Activated CD4-positive, alpha-beta T cell treated with anti-CD3 and anti-CD28 coated beads, Interleukin-10, Interleukin-2, amounts not matched to agents 100 ng/mL and 50 ng/mL, durations not matched to agents 16 hours and 8 hours (primary cell): ENCODE measurements at places on chromosomes 1 and 21.

- DNase-seq, result no peak
These were observed 96.8 kb downstream of the NRIP1 start for GRCh38 chr21:14968029-14968428.

DNA sequence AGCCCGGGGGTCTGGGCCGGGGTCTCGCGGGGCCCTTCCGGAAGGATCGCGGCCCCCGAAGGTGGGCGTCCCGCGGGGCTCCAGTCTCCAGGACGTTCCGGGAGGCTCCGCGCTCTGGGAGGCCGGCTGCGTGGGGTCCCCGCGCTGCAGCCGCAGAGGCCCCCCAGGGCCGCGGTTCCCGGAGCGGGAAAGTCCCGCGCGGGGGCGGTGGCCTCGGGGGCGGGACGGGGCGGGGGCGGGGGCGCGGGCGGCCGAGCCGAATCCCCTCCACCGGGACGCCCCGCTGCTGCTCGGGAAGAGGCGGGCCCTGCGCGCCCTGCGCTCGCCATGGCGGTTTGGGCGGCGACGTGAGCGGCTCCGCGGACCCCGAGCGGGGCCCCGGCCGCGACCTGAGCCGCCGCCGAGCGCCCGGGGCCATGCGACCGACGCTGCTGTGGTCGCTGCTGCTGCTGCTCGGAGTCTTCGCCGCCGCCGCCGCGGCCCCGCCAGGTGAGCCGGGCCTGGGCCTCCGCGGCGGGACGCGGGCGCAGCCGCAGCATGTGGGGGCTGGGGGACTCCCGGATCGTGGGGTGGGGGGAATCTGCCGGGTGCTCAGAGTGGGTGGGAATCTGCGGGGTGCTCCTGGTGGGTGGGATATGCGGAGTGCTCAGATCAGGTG, at the start of gene IFNGR2:
TSS of gene IFNGR2 (plus strand) at position 286 of the 658 bp plus-strand sequence. CDS start at position 417, 131 bp downstream.
- peak; percentile 18 for DNase-seq

DNA sequence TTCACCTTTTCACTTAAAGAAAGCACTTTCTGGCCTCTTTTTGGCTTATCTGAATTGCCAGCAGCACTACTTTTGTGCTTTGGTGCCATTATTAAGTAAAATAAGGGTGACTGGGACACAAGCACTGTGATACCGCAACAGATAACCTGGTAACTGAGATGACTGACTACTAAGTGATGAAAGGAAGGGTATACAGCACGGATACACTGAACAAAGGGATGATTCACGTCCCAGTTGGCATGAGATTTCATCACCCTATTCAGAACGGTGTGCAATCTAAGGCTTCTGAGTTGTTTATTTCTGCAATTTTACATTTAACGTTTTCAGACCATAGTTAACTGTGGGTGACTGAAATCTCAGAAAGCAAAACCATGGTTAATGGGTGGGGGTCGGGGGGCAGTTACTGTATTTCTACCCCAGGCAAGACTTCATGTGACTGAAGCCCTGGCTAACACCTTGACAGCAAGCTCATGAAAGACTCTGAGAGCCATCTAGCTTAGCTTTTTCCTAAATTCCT, 102.8 kb downstream of the CLIC6 start:
- DNase-seq, result no peak

GRCh38 chr1:242523719-242524570, 552 bp downstream of the PLD5 start:
- peak; percentile 2 for DNase-seq

GRCh38 chr1:192453360-192453992, 122.1 kb upstream of the RGS1 start:
- DNase-seq, result no peak

- DNase-seq, result no peak
These were observed 35.9 kb downstream of the ST3GAL3 start for GRCh38 chr1:43743206-43743605.

DNA sequence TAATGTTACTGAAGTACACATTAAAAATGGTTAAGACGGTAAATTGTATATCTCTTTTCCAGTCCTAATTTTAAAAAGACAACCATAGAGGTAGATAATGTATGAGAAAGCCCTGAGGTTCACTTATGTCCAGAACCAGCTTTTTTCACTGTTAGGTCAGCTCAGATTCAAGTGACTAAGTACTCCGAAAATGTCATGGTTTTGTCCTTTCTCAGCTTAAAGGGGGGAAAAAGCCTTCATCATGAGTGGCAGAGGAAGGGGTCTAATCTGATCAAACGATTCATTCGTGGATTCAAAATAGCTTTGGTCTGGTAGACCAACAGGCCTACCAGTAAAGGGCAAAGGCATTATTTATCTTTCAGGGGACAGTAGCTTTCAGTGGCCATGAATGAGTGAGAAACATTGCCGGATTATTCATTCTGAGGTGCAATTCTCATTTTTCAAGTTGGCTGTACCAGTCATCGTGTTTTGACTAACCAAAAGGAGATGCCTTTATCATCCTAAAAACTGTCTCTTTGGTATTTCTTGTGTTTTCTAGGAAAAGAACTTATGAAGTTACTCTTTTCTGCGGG, 208.4 kb downstream of the HHIPL2 start:
- no peak for DNase-seq

- DNase-seq, result peak; percentile 60
These were observed 44.9 kb downstream of the MAP3K21 start for GRCh38 chr1:233372218-233373120.

GRCh38 chr21:27339902-27340301, 373.0 kb upstream of the ADAMTS5 start:
- DNase-seq, result no peak

DNA sequence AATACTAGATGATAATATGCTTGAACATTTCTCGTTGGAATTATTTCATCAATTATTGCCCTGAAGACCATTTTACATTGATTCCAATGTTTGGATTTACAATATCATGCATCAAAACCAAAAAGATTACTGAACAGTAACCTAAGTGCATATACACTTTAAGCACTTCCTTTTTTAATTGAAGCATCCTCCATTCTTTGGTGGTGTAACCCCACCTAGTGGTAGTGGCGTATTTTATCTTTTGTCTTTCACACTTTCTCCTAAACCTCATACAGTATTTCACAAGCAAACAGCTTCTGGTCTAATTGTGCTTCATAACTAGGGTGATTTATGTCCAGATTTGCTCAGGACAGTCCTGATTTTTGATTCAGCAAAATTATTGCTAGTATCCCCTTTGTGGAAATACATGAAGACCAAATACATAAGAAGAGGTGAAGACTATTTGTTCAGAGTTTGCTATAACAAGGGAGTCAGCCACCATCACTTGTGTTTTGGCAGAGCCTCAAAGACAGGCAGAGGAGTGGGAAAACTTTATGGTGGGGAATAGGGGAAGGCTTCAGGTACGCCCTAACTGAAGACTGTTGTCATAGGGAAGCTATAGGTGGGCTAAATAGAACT, 3.4 kb upstream of the NVL start:
- DNase-seq, result peak; percentile 74

GRCh38 chr1:224815647-224816046, 113.8 kb upstream of the DNAH14 start:
- DNase-seq, result no peak

DNA sequence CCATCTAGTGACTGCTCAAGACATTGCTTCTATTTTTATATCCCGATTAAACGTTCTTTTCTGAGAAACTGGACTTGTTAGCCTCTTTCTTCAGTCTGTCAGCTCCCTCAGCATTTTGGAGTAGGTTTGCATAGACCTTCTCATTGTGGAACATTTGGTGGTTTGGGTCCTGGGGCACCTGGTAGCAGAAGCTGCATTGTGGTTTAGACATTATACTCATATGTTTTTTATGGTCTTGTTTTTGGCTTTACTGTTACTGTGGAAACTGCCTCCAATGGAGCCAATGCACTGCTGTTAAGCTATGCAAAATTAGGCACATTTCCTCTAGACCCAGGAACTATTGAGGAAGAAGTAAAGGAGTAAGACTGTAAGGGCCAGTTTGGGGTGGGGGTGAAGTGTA, 36.7 kb upstream of the LRRC8B start:
- DNase-seq, result peak; percentile 72

GRCh38 chr1:228465571-228466146, 21.5 kb upstream of the RNF187 start:
- DNase-seq, result peak; percentile 87

GRCh38 chr1:66981679-66982078, 56.9 kb downstream of the MIER1 start:
- peak; percentile 59 for DNase-seq

DNA sequence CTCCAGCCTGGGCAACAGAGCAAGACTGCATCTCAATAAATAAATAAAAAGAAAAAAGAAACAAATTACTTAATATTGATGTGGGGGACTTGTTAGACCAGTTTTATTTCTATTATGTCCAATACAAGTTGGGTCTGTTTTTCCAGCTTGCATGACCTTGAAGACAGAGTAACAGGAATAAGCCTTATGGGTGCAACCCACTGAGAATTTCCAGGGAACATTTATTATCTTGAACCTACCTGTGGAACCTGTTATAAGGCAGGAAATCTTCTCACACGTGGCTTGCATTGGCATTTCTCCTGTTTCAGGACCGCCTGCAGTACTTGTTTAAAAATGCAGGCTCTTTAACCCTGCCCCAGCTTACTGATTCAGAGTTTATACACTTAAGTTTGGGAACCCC, 64.0 kb downstream of the ZBTB17 start:
- DNase-seq, result no peak

DNA sequence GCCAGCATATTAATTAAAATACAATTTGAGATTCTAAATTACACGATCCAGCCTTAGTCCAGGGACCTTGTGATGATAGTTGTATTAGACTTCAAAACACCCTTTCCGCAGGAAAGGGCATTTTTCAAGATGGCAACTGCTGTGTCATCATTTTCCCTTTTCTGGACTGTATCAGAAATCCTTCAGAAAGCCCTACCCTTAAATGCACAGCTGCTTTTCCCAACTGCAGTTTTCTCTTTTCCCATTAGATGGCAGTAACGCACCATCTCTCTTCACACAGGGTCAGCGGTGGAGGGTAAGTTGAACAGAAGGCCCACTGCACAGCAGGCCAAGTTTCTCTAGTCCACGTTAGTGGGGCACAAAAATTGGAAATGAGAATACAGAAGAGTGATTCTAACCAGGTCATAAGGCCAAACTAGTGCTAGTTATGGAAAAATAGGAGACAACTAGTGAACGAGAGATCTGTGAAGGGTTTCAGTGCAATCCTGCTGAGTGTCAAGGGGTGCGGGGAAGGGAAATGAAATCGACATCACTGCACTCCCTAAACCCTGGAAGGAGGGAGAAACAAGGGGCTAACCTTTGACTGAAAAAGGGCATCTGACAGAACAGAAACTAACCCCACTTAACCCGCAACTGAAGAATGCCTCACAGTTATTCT, 22.1 kb upstream of the TDRD10 start:
- peak; percentile 83 for DNase-seq

DNA sequence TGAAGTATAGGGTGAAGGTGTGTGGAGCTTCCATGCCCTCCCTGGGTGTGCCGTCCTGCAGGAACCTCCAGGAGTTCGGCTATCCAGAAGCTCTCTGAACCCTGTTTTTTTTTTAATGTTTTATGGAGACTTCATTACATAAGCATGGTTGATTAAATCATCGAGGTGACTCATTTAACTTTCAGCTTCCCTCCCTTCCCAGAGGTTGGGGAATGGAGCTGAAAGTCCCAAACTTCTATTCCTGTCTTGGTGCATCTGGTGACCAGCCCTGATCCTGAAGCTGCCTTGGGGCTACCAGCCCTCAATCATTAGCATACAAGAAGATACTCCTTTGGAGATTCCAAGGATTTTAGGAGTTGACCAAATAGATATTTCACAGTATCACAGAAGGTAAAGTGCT, 9.5 kb downstream of the RRP15 start:
- no peak for DNase-seq
